ENCODE measurements at places on chromosomes 5 and 9.

DNA sequence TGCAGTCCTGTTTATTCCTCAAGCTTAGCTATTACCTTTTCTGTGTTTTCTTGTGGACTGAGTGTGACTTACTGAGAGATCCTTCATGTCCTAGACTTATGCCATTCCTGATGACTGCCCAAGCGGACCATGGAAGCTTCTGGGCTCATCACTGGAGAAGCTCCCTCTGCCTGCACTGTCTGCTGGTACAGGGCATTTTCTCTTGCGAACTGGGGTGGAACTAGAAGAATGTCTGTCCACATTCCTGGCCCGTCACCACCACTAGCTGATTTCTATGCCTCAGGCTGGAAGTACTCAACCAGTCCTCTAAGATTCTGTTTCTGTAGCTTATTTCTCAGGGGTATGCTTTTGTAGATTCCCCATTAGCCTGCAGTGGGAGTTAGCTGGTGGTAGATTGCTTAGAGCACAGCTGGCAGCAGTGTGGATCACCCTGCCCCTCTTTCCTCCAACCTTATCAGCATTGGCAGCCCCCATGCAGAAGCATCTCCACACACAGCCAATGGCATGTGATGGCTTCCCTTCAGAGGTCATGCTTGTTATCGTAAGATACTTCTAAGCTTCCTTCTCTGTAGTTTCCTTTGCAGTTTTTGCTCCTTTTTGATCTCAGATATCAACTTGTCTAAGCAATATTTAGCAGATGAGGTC is 12.4 kb downstream of the SLC36A1 start:
- DNase-seq, result no peak

- DNase-seq, result no peak
These were observed 130.0 kb downstream of the PIK3R1 start for GRCh38 chr5:68345582-68345981.

DNA sequence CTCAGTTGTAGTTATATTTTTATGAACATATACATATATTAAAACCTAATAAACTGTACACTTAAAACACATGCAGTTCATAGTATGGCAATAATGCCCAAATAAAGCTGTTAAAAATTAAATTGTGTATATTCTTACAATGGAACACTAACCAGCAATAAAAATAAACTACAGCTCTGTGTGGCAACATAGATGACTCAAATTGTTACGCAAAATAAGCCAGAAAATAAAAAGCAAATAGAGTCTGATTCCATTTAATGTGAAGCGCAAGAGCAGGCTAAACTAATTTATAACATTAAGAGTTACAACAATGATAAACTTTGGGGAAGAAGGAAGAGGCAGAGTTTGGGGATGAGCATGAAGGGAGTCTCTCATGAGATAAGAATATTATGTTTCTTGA is 597.3 kb downstream of the TLE1 start:
- no peak for DNase-seq

- no peak for DNase-seq
These were observed 90.9 kb upstream of the MTAP start for GRCh38 chr9:21711504-21711903.

- no peak for DNase-seq
These were observed 4.5 kb upstream of the MOB3B start for GRCh38 chr9:27534131-27534530.

GRCh38 chr9:33318781-33319180 is 28.5 kb downstream of the NFX1 start:
- DNase-seq, result no peak

- no peak for DNase-seq
These were observed 261.8 kb downstream of the ARHGAP26 start for GRCh38 chr5:143031781-143032580.

DNA sequence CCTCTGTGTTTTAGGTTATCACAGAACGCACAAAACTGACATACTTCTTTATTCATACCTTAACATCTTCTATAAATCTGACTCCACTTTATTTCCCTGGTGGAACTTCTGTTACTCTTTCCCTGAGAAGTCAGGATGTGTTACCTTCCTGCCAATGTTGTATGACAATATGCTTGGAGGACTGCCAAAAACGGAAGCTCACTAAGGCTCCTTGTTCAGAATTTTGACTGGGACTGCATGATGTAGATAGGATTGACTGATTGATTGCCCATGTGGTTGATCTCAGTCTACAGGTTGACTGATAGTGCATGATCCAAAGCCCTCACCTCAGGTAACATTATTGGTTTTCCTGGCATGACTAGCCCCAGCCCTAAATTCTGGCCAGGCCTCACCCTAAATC is 319.4 kb downstream of the TLR4 start:
- DNase-seq, result no peak

- no peak for DNase-seq
These were observed 13.2 kb downstream of the TNPO1 start for GRCh38 chr5:72829707-72830106.

GRCh38 chr9:272251-273213 is 57.9 kb downstream of the DOCK8 start:
- peak; percentile 39 for DNase-seq

DNA sequence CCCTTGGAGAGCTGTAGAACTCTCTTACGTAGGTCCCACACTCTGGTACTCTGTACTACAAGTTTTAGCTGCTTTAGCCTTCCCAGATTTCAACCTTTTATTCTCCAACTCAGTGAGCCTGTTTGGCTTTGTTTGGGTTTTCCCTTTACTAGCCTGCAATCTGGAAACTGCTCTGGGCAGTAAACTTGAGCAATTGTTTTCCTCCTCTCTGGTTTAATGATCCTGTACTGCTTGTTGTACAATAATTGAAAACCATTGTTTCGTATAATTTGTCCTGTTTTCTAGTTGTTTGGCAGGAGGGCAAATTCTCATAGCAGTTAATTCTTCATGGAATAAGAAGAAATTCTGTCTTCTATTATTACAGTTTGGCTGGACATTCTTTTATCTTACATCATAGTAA is 62.8 kb upstream of the TLX3 start:
- no peak for DNase-seq

GRCh38 chr5:124871303-124871702 is 124.9 kb upstream of the ZNF608 start:
- no peak for DNase-seq

- DNase-seq, result no peak
These were observed 29.0 kb downstream of the COL15A1 start for GRCh38 chr9:98972716-98973115.

GRCh38 chr5:108503986-108504385 is 122.1 kb upstream of the FBXL17 start:
- no peak for DNase-seq

DNA sequence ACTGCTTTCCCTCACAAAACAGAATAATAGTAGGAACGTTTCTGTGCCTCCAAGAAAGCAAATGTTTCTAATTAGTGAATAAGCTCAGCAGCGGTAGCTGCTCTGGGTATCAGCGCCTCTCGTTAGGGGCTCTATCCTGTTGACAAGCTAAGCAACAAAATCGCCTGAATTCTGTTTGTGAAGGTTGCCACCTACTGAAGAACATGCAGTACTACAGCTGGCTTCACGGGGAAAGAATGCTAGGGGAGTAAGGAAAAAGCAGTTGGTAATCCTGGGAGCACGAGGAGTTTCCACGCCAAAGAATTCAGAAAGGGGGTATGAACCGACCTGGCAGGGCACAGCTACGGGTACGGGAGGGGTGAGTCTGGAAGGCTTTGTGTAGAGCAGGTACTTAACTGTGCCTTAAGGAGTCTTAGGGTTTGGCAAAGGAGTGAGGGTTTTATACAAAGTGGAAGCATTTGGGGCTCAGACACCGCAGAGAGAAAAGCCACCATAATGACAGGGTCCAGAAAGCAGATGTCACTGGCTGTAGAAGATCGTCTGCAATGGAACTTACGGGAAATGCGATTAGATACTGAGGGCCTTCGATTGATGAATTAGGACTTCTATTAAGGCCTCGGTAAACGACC is 171.7 kb downstream of the TTC39B start:
- peak; percentile 4 for DNase-seq

GRCh38 chr9:120353506-120353905 is 226.5 kb downstream of the CDK5RAP2 start:
- DNase-seq, result no peak

DNA sequence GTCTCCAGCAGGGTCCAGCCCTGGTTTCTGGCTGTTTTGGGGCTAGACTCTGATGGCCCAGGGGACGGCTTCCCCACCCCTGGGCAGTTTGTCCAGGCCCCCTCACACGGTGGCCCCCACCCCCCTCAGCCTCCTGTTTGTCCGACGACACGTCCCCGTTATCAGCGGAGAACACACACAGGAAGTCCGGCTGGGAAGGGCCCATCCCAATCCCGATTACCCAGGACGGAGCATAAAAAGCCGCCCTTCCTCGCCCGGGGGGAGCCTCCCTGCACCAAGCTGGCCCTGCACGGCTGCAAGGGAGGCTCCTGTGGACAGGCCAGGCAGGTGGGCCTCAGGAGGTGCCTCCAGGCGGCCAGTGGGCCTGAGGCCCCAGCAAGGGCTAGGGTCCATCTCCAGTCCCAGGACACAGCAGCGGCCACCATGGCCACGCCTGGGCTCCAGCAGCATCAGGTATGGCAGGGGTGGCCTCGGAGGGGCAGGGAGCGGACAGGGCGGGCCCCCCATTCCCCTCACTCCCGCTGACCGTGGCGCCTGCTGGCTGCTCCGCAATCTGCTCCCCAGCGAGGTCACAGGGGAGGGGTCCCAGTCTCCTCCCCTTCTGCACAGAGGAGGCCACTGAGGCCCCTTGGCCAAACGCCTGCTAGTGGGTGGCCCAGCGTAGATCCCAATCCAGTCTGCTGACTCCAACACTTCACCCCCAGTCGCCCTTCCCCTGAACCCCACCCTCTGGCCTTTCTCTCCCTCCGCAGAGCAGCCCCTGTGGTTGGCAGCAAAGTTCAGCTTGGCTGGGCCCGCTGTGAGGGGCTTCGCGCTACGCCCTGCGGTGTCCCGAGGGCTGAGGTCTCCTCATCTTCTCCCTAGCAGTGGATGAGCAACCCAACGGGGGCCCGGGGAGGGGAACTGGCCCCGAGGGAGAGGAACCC is at the start of gene EGFL7:
EGFL7 (plus strand) TSS at position 261 of the 926 bp plus-strand sequence. CDS start 5,367 bp downstream, outside the sequence.
- DNase-seq, result no peak

DNA sequence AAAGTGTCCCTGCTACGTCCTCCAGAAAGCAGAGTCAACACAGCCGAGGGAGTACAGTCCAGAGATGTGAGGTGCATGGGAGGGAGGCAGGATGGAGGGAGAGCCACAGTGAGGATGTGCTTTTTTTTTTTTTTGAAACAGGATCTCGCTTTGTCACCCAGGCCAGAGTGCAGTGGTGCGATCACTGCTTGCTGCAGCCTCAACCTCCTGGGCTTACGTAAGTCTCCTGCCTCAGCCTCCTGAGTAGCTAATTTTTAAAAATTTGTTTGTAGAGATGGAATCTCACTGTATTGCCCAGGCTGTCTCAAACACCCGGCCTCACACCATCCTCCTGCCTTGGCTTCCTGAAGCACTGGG is 33.2 kb upstream of the ALDH1B1 start:
- no peak for DNase-seq

Data from activated naive CD4-positive, alpha-beta T cell (primary cell).